DND-41 (cell line): ENCODE measurements at places on chromosomes 3 and 15.

DNA sequence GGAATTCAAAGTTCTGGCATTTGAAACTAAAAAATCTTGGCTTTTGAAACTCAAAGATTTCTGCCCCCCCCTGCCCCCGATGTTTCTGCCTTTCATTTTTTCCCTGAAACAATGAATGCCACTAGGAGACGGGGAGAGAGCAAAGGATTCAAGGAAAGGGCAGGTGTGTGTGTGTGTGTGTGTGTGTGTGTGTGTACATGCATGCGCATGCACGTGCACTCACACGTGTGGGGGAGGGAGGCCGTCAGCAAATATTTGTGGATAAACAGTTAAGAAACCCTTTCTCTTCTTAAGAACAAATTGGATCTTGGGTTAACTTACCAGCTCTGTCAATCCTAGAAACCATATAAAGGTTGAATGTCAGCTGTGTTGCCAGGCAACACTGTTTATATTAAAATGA lies 29.2 kb upstream of the CCDC174 start:
- no peaks in the 10 kb centered on the region for H3K4me1 ChIP-seq
- peaks cover 17% of the 10 kb centered on the region for H3K27me3 ChIP-seq
- no peak overlapping the region for H3K4me3 ChIP-seq
- no peak for DNase-seq
- no peaks in the 10 kb centered on the region for H3K36me3 ChIP-seq
- H3K27ac ChIP-seq = no peak overlapping the region

DNA sequence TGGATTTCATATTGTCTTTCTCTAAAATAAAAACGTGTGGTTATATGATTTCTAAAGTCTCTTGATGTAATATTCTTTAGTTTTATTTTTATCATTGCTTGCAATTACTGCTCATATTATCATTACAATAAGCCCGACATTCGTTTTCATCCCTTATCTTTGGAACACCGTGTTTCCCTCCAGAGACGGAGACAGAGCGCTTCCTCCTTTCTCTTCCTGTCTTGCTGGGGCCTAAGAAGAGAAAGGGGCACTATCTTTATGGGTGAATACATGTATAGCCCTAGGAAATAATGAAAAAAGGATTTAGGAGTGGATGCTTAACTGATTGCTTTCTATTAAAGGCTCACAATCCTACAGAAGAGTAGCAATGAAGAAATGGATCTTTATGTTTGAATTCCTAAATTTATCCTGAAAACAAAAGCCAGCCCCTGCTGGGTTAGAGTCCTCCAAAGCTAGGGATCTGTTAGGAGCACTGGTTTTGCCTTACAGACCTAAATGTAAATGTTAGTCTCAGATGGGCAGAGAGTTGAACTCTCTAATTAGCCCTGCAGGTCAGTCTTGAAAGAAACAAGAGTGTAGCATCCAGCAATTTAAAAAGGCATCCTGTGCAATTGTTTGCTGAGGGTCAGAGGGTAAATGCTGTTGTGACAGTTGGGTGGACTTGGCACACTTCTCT lies 145.1 kb downstream of the TP63 start:
- H3K4me3 ChIP-seq = no peak overlapping the region
- H3K27ac ChIP-seq = no peak overlapping the region
- no peaks in the 10 kb centered on the region for H3K36me3 ChIP-seq
- no peak for DNase-seq
- peaks cover 3% of the 10 kb centered on the region for H3K27me3 ChIP-seq

GRCh38 chr15:33561967-33562366 lies 251.2 kb downstream of the RYR3 start:
- H3K27ac ChIP-seq = no peak overlapping the region
- H3K36me3 ChIP-seq = no peaks in the 10 kb centered on the region
- H3K4me3 ChIP-seq = no peak overlapping the region
- H3K27me3 ChIP-seq = peaks cover 3% of the 10 kb centered on the region
- DNase-seq = no peak

GRCh38 chr15:45634432-45635190 lies at the start of gene SQOR:
Gene SQOR, plus strand, starts transcription at chr15:45635029. Its CDS starts 23,895 bp downstream, at chr15:45658924.
- DNase-seq = peak; percentile 42
- H3K4me3 ChIP-seq = no peak within 1 kb of the TSS
- H3K36me3 ChIP-seq = no peaks in the 10 kb centered on the region
- H3K27ac ChIP-seq = no peak within 1 kb of the TSS
- H3K27me3 ChIP-seq = peaks cover 24% of the 10 kb centered on the region

GRCh38 chr15:68512598-68512997 lies 66.2 kb upstream of the CORO2B start:
- no peaks in the 10 kb centered on the region for H3K4me1 ChIP-seq
- no peak overlapping the region for H3K4me3 ChIP-seq
- H3K27me3 ChIP-seq = peaks cover 5% of the 10 kb centered on the region

GRCh38 chr3:43688245-43688650 lies 2.5 kb upstream of the ABHD5 start:
- no peaks in the 10 kb centered on the region; the same call in 1 of the 2 replicates for H3K36me3 ChIP-seq
- H3K4me3 ChIP-seq = no peak overlapping the region
- no peaks in the 10 kb centered on the region for H3K27me3 ChIP-seq

DNA sequence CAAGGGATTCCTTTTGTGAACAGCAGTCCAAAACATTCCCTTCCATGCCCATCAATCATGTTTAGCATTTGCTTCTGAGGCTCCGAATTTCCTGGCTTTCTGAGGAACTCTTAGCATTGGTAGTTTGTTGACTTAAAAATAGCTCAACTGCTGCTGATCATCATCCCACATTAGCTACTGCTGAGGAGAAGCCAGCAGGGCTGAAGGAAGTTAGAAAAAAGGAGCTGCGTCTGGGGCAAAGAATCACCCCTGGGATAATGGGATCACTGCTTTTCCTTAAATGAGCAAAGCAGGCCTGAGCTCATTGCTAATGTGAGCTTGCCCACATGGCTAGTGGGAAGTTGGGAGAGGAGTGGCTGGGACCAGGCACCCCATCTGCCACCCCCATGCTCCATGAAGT lies 39.8 kb downstream of the CYP19A1 start:
- no peaks in the 10 kb centered on the region for H3K36me3 ChIP-seq
- peaks cover 4% of the 10 kb centered on the region for H3K27me3 ChIP-seq
- no peaks in the 10 kb centered on the region for H3K4me1 ChIP-seq
- DNase-seq = no peak

DNA sequence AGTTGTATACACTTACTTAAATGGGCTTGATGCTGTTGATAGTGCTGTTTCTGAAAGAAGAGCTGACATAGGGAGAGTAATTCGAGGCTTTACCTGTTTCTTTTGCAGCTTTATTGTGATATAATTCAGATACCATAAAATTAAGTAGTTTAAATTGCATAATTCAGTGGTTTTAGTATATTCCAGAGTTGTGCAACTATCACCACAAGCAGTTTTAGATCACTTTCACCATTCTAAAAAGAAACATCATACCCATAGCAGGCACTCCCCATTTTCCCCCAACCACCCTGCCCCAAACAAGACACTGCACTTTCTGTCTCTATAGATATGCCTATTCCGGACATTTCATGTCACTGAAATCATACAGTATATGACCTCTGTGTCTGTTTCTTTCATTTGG lies 98.5 kb downstream of the MTHFS start:
- DNase-seq = no peak
- H3K27ac ChIP-seq = no peak overlapping the region
- H3K36me3 ChIP-seq = no peaks in the 10 kb centered on the region
- H3K4me3 ChIP-seq = no peak overlapping the region

DNA sequence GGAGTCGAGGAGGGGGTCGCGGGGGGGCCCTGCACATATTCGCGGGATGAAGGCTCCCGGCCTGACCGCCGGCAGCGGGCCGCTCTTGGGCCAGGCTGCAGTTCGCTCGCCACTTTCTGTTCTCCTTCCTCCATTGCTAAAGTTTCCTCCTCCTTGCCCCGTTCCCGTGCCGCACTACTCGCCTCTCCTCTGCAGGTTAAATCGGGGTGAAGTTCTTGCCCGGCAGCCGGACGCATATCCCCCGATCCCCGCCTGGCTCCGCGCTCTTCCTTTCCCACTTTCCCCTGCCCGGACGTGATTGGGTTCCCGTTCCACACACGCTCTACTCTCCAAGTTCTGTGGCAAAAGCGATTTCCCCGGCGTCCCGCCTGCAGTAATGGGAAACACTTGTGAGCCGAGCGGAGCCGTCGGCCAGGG lies 556 bp downstream of the CRYBG3 start:
- peak; percentile 27 for DNase-seq
- H3K36me3 ChIP-seq = no peaks in the 10 kb centered on the region
- peak overlapping the region; percentile 58; the same call in 1 of the 2 replicates for H3K27ac ChIP-seq
- peaks cover 34% of the 10 kb centered on the region for H3K4me1 ChIP-seq

- H3K27ac ChIP-seq = no peak overlapping the region
- DNase-seq = no peak
- H3K4me3 ChIP-seq = no peak overlapping the region
- H3K27me3 ChIP-seq = no peaks in the 10 kb centered on the region
- H3K4me1 ChIP-seq = no peaks in the 10 kb centered on the region
These were observed 186.7 kb downstream of the TJP1 start for GRCh38 chr15:29635513-29636098.

DNA sequence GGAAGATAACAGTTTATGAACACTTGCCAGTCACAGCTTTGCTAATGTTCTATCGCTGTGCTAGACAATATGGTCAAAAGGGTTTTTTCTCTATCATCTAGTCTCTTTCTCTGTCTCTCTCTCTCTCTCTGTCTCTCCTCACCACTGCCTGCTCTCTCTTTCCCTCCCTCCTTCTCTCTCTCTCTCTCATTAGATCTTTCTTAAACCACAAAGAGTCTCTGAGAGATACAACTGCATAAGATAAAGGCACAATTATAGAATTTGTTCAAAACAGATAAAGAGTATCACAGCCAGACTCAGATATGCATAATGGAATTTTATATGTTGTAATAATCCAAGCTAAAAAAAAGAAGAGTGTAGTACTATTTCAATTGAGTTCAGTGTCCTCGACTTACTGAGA lies 258.4 kb downstream of the MECOM start:
- H3K27ac ChIP-seq = no peak overlapping the region
- H3K27me3 ChIP-seq = no peaks in the 10 kb centered on the region
- H3K36me3 ChIP-seq = no peaks in the 10 kb centered on the region
- DNase-seq = no peak
- H3K4me1 ChIP-seq = no peaks in the 10 kb centered on the region
- no peak overlapping the region for H3K4me3 ChIP-seq

DNA sequence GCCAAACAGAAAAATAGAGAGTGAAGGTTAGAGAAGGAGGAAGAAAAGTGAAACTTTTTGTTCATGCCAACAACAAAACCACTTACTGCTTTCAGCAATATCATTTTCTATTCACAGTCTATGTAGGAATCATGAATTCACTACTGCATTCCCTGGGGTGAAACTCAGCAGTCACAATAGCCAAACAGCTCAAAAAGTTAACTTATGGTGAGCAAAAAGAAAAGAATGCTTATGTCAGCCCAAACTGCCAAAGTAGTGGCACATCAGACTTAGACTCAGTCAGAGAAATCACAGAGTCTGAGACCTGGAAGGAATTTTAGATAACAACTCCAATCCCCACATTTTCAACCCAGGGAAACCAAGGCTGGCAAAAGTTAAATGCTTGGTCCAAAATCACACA lies 238.7 kb upstream of the TMCO5A start:
- H3K4me1 ChIP-seq = no peaks in the 10 kb centered on the region
- H3K4me3 ChIP-seq = no peak overlapping the region
- no peaks in the 10 kb centered on the region for H3K36me3 ChIP-seq
- H3K27ac ChIP-seq = no peak overlapping the region

DNA sequence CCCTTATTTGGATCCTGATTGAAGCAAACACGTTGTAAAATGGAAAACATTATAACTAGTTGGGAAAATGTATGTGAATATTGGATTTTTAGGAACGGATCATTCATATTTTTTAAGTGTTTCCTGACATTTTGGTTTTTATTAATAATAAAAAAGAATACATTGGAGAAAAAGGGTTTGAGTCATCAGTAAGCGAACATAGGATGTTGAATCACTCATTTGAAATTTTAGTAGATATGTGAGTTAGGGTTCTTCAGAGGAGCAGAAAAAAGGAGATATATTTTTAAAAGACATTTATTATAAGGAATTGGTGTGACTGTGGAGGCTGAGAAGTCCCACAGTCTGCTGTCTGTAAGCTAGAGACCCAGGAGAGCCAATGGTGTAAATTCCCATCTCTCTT lies 258.5 kb downstream of the PTPRG start:
- no peak for DNase-seq
- no peaks in the 10 kb centered on the region for H3K4me1 ChIP-seq
- no peak overlapping the region for H3K4me3 ChIP-seq

- no peaks in the 10 kb centered on the region for H3K36me3 ChIP-seq
- H3K4me1 ChIP-seq = no peaks in the 10 kb centered on the region
- no peak overlapping the region for H3K27ac ChIP-seq
These were observed 269.8 kb downstream of the SV2B start for GRCh38 chr15:91369823-91370222.

GRCh38 chr3:169811631-169812331 lies 889 bp upstream of the LRRIQ4 start:
- peak overlapping the region; percentile 78 for H3K27ac ChIP-seq
- H3K4me1 ChIP-seq = peaks cover 37% of the 10 kb centered on the region
- no peaks in the 10 kb centered on the region for H3K36me3 ChIP-seq
- peak; percentile 57 for DNase-seq
- H3K27me3 ChIP-seq = peaks cover 17% of the 10 kb centered on the region

- H3K4me3 ChIP-seq = no peak overlapping the region
- H3K36me3 ChIP-seq = no peaks in the 10 kb centered on the region
- no peak for DNase-seq
- no peaks in the 10 kb centered on the region for H3K4me1 ChIP-seq
These were observed 1052.8 kb downstream of the NAALADL2 start for GRCh38 chr3:175911937-175912336.

DNA sequence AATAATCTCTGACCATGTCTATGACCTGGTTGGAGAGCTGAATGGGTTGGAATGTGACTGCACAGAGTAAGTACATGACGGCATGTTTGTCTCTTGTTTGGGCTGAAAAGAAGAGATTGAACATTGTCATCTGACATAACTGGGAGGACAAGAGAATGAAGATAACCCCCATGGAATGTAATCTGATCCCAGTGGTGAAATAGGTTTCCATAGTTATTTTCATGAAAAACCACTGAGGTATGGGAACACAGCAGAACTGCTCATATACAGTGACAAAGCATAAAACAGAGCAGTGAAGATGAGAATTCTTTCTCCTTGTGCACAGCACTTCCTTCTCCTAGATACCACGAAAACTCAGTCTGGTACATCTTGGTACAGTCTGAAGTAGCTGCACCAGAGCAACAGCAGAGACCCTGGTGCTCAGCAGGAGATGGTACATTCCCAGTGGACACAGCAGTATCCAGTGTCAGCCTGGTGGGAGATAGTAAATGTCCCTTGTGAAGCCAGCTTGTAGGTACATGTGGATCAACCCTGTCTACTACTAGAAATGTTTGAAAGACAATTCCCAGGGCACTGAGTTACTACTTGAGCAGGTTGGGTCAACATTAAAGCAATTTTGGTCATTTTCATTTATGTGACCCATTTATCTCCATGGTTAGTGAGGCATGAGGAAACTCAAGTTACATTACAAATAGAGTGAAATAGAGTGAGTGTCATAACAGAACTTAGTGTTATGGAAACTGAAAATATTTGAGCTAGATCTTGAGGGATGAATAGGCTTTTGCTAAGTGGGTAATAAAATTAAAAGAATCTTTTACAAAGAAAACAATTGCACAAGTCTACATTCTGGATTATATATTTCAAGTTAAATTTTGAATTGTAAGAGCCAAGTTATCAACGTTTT lies 178.3 kb downstream of the SUCNR1 start:
- H3K27ac ChIP-seq = no peak overlapping the region
- no peak for DNase-seq
- H3K4me3 ChIP-seq = no peak overlapping the region
- no peaks in the 10 kb centered on the region for H3K27me3 ChIP-seq
- no peaks in the 10 kb centered on the region for H3K36me3 ChIP-seq

GRCh38 chr3:8621872-8622271 lies 22.7 kb downstream of the SSUH2 start:
- no peaks in the 10 kb centered on the region for H3K4me1 ChIP-seq
- no peaks in the 10 kb centered on the region for H3K27me3 ChIP-seq
- H3K27ac ChIP-seq = no peak overlapping the region
- no peak overlapping the region for H3K4me3 ChIP-seq
